HepG2 (cell line): ENCODE measurements at places on chromosomes 11 and 22. TPM values are rescaled to one million over a fixed set of nuclear protein-coding genes. Genes with fewer than 3 reads are reported as not detected.

MS4A7 gene
- total RNA-seq = not detected in 2 replicates

THY1 gene
- not detected in 2 replicates for total RNA-seq

MS4A6A gene
- not detected in 2 replicates for total RNA-seq

SULT4A1 gene
- total RNA-seq = not detected in 2 replicates

OR6T1 gene
- not detected in 2 replicates for total RNA-seq

GRCh38 chr22:19943082-19944026 is 1.7 kb upstream of the TXNRD2 start:
- H3K4me1 ChIP-seq = peaks cover 75% of the 10 kb centered on the region
- peak overlapping the region; percentile 92 for H3K4me3 ChIP-seq
- H3K36me3 ChIP-seq = no peaks in the 10 kb centered on the region
- no peaks in the 10 kb centered on the region; the same call in 2 of the 3 replicates for H3K27me3 ChIP-seq

DNA sequence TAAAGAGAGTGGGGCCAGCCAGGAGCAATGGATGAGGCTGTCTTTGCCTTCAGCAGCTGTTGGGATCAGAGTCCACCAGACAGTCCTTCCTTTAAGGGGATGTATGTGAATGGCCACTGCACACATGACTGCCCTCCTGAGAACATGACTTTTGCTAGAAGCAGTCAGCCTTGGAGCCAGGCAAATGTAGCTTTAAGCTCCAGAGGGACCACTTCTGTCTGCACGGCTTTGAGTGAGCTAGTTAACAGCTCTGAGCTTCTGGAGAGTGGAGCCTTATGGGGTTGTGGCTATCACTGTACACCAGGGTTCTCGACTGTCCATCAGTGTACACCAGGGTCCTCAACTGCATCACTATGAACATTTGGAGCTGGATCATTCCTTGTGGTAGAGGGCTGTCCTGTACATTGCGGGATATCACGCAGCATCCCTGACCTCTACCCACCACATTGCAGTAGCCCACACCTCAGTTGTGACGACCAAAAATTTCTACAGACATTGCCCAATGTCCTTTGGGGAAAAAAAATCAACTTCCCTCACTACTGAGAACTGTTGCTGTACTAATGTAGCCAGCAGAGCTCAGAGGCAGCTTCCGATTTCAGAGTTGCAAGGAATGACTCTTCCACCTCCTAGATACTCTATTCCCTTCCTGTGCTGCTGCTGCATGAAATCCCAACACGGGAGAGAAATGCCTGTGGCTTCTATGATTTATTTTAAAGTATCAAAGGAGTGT is 169.4 kb downstream of the MYO18B start:
- H3K27me3 ChIP-seq = no peaks in the 10 kb centered on the region
- no peak for DNase-seq
- no peak overlapping the region for H3K4me3 ChIP-seq
- H3K27ac ChIP-seq = no peak overlapping the region
- H3K4me1 ChIP-seq = no peaks in the 10 kb centered on the region

GRCh38 chr11:86523738-86524619 is 148.4 kb downstream of the ME3 start:
- peak; percentile 93 for DNase-seq
- H3K27ac ChIP-seq = no peak overlapping the region
- no peak overlapping the region for H3K4me3 ChIP-seq

GRCh38 chr11:67292671-67293070 is 3.6 kb downstream of the ANKRD13D start:
- H3K27me3 ChIP-seq = no peaks in the 10 kb centered on the region
- peaks cover 6% of the 10 kb centered on the region; the same call in 1 of the 2 replicates for H3K36me3 ChIP-seq
- no peak for DNase-seq
- no peak overlapping the region for H3K27ac ChIP-seq
- H3K4me3 ChIP-seq = no peak overlapping the region
- H3K4me1 ChIP-seq = peaks cover 25% of the 10 kb centered on the region

GRCh38 chr11:10309163-10310093 is 4.6 kb downstream of the ADM start:
- peaks cover 51% of the 10 kb centered on the region for H3K4me1 ChIP-seq
- H3K4me3 ChIP-seq = no peak overlapping the region; the same call in 1 of the 2 replicates
- DNase-seq = peak; percentile 74
- no peak overlapping the region for H3K27ac ChIP-seq
- H3K27me3 ChIP-seq = no peaks in the 10 kb centered on the region

DNA sequence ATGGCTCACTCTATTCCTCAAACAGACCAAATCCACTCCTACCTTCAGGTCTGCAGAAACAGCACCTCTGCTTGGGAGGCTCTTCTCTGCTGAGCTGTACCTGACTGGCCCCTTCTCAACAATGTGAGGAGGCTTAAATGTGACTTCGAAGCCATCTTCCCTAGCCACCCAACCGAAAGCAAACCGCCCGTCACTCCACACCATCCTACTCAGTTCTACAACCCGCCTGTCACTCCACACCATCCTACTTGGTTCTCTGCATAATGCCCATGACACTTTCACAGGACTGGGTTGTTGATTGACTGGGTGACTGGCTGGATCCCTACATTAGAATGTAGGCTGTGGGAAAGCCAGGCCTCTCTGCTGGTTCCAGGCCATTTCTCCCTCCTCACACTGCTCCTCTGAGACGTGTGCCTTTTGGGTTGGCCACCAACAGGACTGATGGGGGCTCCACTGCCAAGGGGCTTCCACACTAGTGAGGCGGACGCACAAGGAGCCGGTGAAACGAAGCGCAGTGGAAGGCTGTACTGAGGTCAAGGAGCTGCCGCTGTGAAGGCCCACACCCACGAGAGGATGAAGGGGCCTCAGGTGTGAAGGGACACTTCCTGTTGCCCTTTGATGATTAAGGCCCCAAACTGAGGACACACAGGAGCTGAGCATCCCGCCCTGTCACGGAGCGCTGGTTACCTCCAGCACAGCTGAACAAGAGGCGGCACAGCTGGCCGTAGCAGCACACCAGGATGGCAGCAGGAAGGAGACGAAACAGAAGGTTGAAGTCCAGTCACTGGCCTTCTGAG is 47.5 kb upstream of the SPATA19 start:
- H3K27ac ChIP-seq = no peak overlapping the region
- peaks cover 5% of the 10 kb centered on the region for H3K27me3 ChIP-seq
- H3K4me3 ChIP-seq = no peak overlapping the region
- no peaks in the 10 kb centered on the region for H3K36me3 ChIP-seq
- no peaks in the 10 kb centered on the region for H3K4me1 ChIP-seq

DNA sequence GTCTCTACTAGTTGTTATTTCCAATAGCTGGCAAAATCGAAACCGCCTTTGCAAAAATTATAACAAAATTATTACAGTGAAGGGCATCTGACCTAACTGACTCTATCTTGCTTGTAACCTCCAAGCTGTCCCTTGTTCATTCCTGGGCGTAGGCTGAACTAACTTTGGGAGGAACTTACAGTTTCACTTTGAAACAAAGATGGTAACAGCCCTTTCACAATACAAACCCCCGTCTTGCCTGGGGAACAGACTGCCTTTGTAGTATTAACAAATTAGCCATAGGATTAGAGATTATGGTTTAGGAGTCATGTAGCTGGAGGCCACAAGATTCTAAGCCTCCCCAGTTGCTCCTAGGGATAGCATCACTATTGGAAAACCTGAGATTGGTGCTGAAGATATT is 131.6 kb upstream of the HSD17B12 start:
- H3K4me3 ChIP-seq = no peak overlapping the region
- no peaks in the 10 kb centered on the region for H3K36me3 ChIP-seq
- no peak overlapping the region for H3K27ac ChIP-seq

GRCh38 chr11:102476812-102477211 is 24.2 kb upstream of the TMEM123 start:
- H3K4me1 ChIP-seq = peaks cover 65% of the 10 kb centered on the region
- no peaks in the 10 kb centered on the region for H3K36me3 ChIP-seq
- H3K27ac ChIP-seq = peak overlapping the region; percentile 79
- DNase-seq = peak; percentile 95
- no peaks in the 10 kb centered on the region for H3K27me3 ChIP-seq

GRCh38 chr22:20191000-20191515 is 40.2 kb upstream of the CCDC188 start:
- no peaks in the 10 kb centered on the region for H3K4me1 ChIP-seq
- H3K27ac ChIP-seq = no peak overlapping the region
- no peaks in the 10 kb centered on the region for H3K36me3 ChIP-seq
- H3K4me3 ChIP-seq = no peak overlapping the region

- H3K4me3 ChIP-seq = no peak overlapping the region
- no peaks in the 10 kb centered on the region for H3K36me3 ChIP-seq
- no peak overlapping the region for H3K27ac ChIP-seq
- DNase-seq = peak; percentile 57
- 0 out of 3 replicates have a peak, but pooled peaks cover 2% of the 10 kb centered on the region for H3K27me3 ChIP-seq
- peaks cover 25% of the 10 kb centered on the region for H3K4me1 ChIP-seq
Observed at GRCh38 chr11:74570266-74571061, 21.9 kb upstream of the POLD3 start.

DNA sequence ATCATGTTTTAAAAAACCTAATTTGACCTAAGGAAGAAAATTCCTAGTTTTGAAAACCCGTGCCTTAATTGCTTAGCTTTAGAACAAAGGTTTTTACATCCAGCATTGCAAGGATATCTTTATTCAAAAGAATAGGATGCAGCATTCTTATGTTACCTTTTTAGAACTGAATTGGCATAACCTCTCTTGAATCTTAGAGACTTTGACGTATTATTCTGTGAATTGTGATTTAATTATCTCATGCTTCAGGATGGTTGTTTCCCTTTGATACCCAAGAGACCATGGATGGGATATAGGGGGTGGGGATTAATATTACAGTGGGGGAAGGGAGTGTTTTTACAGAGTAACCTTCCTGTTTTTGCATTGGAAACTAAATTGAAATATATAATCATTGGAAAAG is 49.4 kb downstream of the ARHGEF12 start:
- peaks cover 70% of the 10 kb centered on the region for H3K4me1 ChIP-seq
- no peak overlapping the region for H3K27ac ChIP-seq
- H3K4me3 ChIP-seq = no peak overlapping the region
- DNase-seq = no peak
- no peaks in the 10 kb centered on the region for H3K36me3 ChIP-seq

- H3K27me3 ChIP-seq = peaks cover 13% of the 10 kb centered on the region; the same call in 2 of the 3 replicates
- H3K27ac ChIP-seq = no peak overlapping the region
- H3K36me3 ChIP-seq = no peaks in the 10 kb centered on the region
- no peaks in the 10 kb centered on the region for H3K4me1 ChIP-seq
- no peak overlapping the region for H3K4me3 ChIP-seq
Observed at GRCh38 chr11:110908401-110909105, 196.3 kb upstream of the ARHGAP20 start.

- no peaks in the 10 kb centered on the region for H3K4me1 ChIP-seq
- no peaks in the 10 kb centered on the region for H3K27me3 ChIP-seq
- H3K36me3 ChIP-seq = no peaks in the 10 kb centered on the region; the same call in 1 of the 2 replicates
- no peak overlapping the region for H3K27ac ChIP-seq
- H3K4me3 ChIP-seq = no peak overlapping the region
Observed at GRCh38 chr22:33811208-33811607, 109.1 kb downstream of the LARGE1 start.

GRCh38 chr11:16953663-16954062 is 60.6 kb downstream of the PLEKHA7 start:
- no peak for DNase-seq
- H3K4me3 ChIP-seq = no peak overlapping the region
- peaks cover 42% of the 10 kb centered on the region for H3K4me1 ChIP-seq
- no peak overlapping the region for H3K27ac ChIP-seq

GRCh38 chr11:8886322-8886721 is 24.7 kb upstream of the AKIP1 start:
- H3K36me3 ChIP-seq = no peaks in the 10 kb centered on the region
- no peak for DNase-seq
- no peak overlapping the region for H3K27ac ChIP-seq
- no peaks in the 10 kb centered on the region for H3K27me3 ChIP-seq

DNA sequence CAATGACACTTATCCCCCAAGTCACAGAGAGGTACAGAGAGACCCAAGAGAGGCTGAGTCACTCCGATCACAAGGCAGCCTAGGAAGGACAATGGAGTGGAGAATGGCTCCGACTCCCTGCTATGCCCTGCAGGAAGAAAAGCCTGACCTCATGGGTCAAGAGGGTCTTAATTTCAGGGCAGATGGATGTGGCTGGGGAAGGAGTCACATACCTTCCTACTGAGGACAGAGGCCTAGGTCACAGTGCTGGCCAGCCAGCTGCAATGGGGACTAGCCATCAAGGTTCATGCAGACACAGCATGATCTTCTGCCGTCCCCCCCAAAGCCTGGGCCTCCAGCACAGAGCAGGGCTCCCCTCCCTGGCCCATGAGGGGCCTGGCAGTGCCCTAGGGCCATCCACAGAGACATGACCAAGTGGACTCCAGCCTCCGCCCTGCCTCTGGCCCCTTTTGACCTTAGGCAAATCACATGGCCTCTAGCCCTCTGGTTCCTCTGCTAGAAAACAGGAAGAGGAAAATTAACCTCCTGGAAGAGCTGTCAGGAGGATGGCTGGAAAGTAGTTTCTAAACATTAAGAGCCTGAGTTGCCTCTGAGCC is 1.8 kb downstream of the ARRB1 start:
- no peaks in the 10 kb centered on the region for H3K36me3 ChIP-seq
- H3K27ac ChIP-seq = peak overlapping the region; percentile 85
- DNase-seq = no peak
- H3K4me1 ChIP-seq = peaks cover 75% of the 10 kb centered on the region
- peaks cover 1% of the 10 kb centered on the region; the same call in 1 of the 2 replicates for H3K27me3 ChIP-seq
- H3K4me3 ChIP-seq = peak overlapping the region; percentile 86

DNA sequence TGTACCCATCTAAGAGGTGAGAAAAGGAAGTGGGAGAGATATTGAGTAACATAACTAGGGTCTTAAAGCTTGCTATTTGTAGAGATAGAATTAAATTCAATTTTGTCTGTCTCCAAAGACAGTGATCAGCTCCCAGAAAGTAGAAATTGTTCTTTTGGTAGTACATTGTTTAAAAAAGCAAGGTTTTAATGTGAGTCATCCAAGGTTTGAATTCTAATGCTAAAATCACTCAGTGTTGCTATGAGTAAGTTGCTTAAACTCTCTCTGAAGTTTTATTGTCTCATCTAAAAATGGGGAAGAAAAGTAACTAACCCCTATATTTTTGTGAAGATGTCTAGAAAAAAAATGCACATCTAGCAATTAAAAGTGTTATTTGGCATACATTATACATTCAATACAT is 1004.5 kb upstream of the CCDC90B start:
- no peaks in the 10 kb centered on the region for H3K27me3 ChIP-seq
- H3K4me3 ChIP-seq = no peak overlapping the region
- H3K27ac ChIP-seq = no peak overlapping the region
- no peaks in the 10 kb centered on the region for H3K36me3 ChIP-seq

GRCh38 chr22:37061611-37062375 is 10.3 kb downstream of the KCTD17 start:
- no peak overlapping the region for H3K4me3 ChIP-seq
- peaks cover 33% of the 10 kb centered on the region for H3K4me1 ChIP-seq
- no peaks in the 10 kb centered on the region for H3K27me3 ChIP-seq
- no peak overlapping the region for H3K27ac ChIP-seq

DNA sequence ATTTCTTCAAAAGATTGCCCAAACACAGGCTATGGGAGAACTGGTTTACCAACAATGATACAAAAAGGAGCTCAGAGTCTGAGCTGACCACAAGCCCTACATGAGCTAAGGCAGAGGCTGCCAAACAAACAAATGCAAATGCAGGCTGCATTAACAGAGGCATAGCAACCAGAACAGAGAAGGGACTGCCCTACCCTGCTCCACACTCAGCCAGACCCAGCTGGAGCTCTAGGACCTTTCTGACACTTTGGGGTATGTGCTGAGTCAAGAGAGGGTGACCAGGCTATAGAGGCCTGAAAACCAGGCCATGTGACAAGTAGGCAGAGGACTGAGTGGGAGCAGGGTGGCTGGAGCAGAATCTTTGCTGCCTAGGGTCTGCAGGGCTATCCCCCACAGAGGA is 17.8 kb upstream of the P2RY2 start:
- no peak for DNase-seq
- peaks cover 2% of the 10 kb centered on the region; the same call in 1 of the 2 replicates for H3K27me3 ChIP-seq
- H3K4me3 ChIP-seq = no peak overlapping the region
- peaks cover 15% of the 10 kb centered on the region for H3K4me1 ChIP-seq
- H3K36me3 ChIP-seq = no peaks in the 10 kb centered on the region
